A549 treated with DMSO at 1 μM for 4 hours (cell line): ENCODE measurements at places on chromosomes 3 and 15. TPM values are rescaled to one million over a fixed set of nuclear protein-coding genes. Genes with fewer than 3 reads are reported as not detected.

HRH1 gene
- total RNA-seq: 9.1 to 11.0 TPM (median 9.7 TPM) in 5 replicates

MESP1 gene
- total RNA-seq: 2.7 to 8.0 TPM (median 6.3 TPM) in 5 replicates

LNP1 gene
- total RNA-seq: 0.78 to 1.1 TPM (median 0.82 TPM) in 5 replicates

TRPM1 gene
- not detected in 5 replicates for total RNA-seq

FBXO22 gene
- 57.8 to 94.2 TPM (median 88.0 TPM) in 5 replicates for total RNA-seq

FAM43A gene
- 2.8 to 4.6 TPM (median 4.0 TPM) in 5 replicates for total RNA-seq

FAM81A gene
- total RNA-seq: 10.4 to 17.3 TPM (median 13.9 TPM) in 5 replicates

DUOXA2 gene
- total RNA-seq: not detected in 5 replicates

C15orf39 gene
- total RNA-seq: 26.7 to 33.3 TPM (median 29.1 TPM) in 5 replicates

TCF12 gene
- total RNA-seq: 32.9 to 51.2 TPM (median 50.3 TPM) in 5 replicates

WDR72 gene
- 6.0 to 8.0 TPM (median 7.6 TPM) in 5 replicates for total RNA-seq

COL8A1 gene
- not detected in 5 replicates for total RNA-seq

IL16 gene
- total RNA-seq: 0.15 to 0.24 TPM in 2 of 5 replicates, not detected in the others

WDR93 gene
- 0.13 to 0.21 TPM (median 0.19 TPM) in 5 replicates for total RNA-seq

TTLL13 gene
- total RNA-seq: 0.14 to 0.16 TPM (median 0.15 TPM) in 4 of 5 replicates, not detected in the other

RHO gene
- total RNA-seq: not detected in 5 replicates

CIDEC gene
- 1.8 to 2.8 TPM (median 2.1 TPM) in 5 replicates for total RNA-seq

RIOX2 gene
- total RNA-seq: 26.6 to 34.9 TPM (median 32.3 TPM) in 5 replicates

PFKFB4 gene
- total RNA-seq: 15.6 to 24.2 TPM (median 17.2 TPM) in 5 replicates

PDE12 gene
- 15.4 to 17.7 TPM (median 17.1 TPM) in 5 replicates for total RNA-seq

HCN4 gene
- total RNA-seq: 0.21 to 0.31 TPM (median 0.28 TPM) in 5 replicates

LTK gene
- 0.05 to 0.11 TPM (median 0.06 TPM) in 3 of 5 replicates, not detected in the others for total RNA-seq

AMIGO3 gene
- total RNA-seq: 0.48 to 0.91 TPM (median 0.61 TPM) in 5 replicates

LYZL4 gene
- total RNA-seq: not detected in 5 replicates

ROBO2 gene
- not detected in 5 replicates for total RNA-seq

PLSCR5 gene
- not detected in 5 replicates for total RNA-seq

CD200 gene
- total RNA-seq: not detected in 5 replicates

GPR149 gene
- total RNA-seq: not detected in 5 replicates

GASK1A gene
- total RNA-seq: not detected in 5 replicates

FGF7 gene
- 0.05 TPM in 1 of 5 replicates, not detected in the others for total RNA-seq

PYGO1 gene
- total RNA-seq: 7.5 to 9.7 TPM (median 7.9 TPM) in 5 replicates

CAPN7 gene
- total RNA-seq: 20.6 to 25.5 TPM (median 22.2 TPM) in 5 replicates

ARPC4 gene
- 148 to 226 TPM (median 154 TPM) in 5 replicates for total RNA-seq

SLC9A9 gene
- 0.17 to 0.48 TPM (median 0.21 TPM) in 4 of 5 replicates, not detected in the other for total RNA-seq

IL17RE gene
- total RNA-seq: 0.76 to 1.1 TPM (median 0.95 TPM) in 5 replicates

GOLGA8S gene
- total RNA-seq: 0.07 to 0.18 TPM (median 0.17 TPM) in 5 replicates

EXOG gene
- 10.6 to 14.8 TPM (median 11.2 TPM) in 5 replicates for total RNA-seq
